ENCODE measurements at places on chromosomes 1 and 21. TPM values are rescaled to one million over a fixed set of nuclear protein-coding genes. Genes with fewer than 3 reads are reported as not detected.

- no peak for DNase-seq
Observed at GRCh38 chr21:41861255-41861654, 17.9 kb downstream of the PRDM15 start.

Gene YRDC
- total RNA-seq, result 86.3 TPM

Gene YTHDF2
- 39.1 TPM for total RNA-seq

Gene TEDDM1
- not detected for total RNA-seq

Gene TMEM50A
- 102 TPM for total RNA-seq

GRCh38 chr1:217622042-217622441, 8.8 kb downstream of the GPATCH2 start:
- no peak for DNase-seq

DNA sequence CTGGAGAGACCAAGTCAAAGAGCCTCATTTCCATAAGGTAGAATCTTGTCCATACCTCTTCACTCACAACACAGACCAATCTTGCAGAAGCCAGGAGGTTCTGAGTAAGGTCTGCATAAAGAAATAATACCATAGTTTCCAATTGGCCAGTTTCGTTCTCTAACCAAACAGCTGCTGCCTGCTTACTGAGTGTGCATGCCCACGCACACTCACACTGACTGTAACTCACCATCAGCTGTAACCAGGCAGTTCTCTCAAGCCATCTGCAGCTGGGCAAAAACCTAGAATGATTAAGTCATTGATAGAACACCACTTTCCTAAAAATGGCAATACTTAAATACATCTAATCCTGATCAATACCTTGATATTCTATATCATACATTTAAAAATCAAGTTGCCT, 106.6 kb upstream of the VAV3 start:
- no peak for DNase-seq

- DNase-seq, result no peak
Observed at GRCh38 chr1:153663211-153663610, 4.7 kb downstream of the SNAPIN start.

- DNase-seq, result no peak
Observed at GRCh38 chr1:16464917-16465625, 24.5 kb downstream of the NECAP2 start.

Gene ARHGAP30
- not detected for total RNA-seq

Gene INAVA
- total RNA-seq, result 7.3 TPM

Gene AIRE
- total RNA-seq, result not detected

Gene HSD11B1
- total RNA-seq, result not detected

All from Daoy (cell line).